ENCODE measurements at places on chromosomes 3 and 15.

GRCh38 chr3:65927576-65927975, 111.1 kb downstream of the MAGI1 start:
- no peak for DNase-seq

GRCh38 chr3:65785065-65785645, 253.6 kb downstream of the MAGI1 start:
- DNase-seq, result no peak

DNA sequence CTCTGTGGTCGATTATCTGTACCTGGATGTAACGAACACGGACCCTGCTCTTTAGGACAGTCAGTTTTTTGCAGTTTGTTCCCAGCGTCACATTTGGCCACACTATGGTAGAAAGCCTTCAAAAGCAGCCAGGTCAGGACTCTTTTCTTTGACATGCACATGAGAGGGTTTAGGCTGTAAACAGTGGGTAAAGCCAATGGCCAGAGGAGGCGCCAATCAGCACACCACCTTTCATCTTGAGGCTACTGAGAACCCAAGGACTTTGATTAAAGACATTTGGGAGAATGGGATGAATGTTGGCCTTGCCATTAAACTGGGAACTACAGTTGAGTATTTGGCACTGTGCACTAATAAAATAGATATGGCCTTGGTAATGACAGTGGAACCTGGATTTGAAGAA, 225.9 kb downstream of the OXSM start:
- DNase-seq, result no peak

GRCh38 chr3:42975456-42975855, 3.7 kb upstream of the GASK1A start:
- no peak for DNase-seq

GRCh38 chr3:124292329-124292728, 300.4 kb upstream of the ROPN1 start:
- no peak for DNase-seq

GRCh38 chr3:8834974-8835373, 65.6 kb upstream of the OXTR start:
- no peak for DNase-seq

GRCh38 chr3:173690542-173691180, 293.1 kb downstream of the NLGN1 start:
- DNase-seq, result no peak

GRCh38 chr15:39631357-39631756, 50.5 kb downstream of the THBS1 start:
- no peak for DNase-seq

DNA sequence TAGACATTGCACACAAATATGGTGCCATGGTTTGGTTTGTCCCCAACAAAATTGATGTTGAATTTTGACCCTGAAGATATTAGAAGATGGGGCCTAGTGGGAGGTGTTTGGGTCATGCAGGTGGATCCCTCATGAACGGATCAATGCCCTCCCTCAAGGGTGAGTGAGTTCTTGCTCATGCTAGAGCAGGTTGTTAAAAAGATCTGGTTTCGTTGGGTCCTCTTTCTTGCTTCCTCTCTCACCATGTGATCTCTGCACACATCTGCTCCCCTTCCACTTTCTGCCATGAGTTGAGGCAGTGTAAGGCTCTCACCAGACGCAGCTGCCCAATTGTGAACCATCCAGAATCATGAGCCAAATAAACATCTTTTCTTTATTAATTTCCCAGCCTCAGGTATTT, 87.8 kb upstream of the MDFIC2 start:
- no peak for DNase-seq

DNA sequence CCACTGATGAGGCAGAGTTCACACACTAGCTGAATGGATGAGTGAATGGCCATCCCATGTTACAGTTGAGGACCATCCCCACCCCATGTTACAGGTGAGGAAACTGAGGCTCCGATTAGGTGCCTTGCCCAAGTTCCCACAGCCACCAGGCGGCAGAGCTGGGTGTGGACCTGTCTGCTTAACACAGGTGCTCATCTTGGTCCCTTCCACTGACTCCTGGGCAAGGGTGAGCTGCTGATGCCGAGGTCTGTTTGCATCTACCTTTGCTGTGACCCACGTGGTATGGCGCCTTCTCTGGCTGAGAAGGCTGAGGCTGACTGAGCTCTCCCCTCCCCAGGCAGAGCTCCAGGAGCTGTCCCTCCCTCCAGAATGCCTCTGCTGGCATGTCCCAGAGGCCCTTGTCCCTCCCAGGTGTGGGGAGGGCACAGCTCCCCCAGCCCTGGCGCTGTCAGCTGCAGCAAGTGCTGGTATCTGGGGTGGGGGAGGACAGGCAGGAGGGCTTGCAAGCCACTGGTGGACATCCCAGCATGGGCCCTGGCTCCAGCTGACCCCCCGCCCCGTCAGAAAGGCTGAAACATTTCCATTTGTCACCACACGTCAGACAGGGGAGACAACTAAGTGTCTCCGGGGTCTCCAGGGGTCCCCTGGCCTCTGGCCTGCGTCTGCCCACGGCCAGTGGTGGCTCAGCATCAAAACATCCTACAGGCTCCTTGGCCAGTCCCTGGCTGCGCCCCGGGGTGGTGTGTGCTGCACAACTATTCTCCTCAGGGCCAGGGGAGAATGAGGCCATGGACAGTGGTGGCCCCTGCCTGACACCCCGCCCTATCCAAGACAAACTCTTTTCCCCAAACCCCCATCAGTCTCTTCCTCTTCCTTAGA, 105.4 kb downstream of the ADCY5 start:
- peak; percentile 23 for DNase-seq

Measured in dorsolateral prefrontal cortex (tissue), 122 donors.